ENCODE measurements at places on chromosomes 12 and 14. TPM values are rescaled to one million over a fixed set of nuclear protein-coding genes. Genes with fewer than 3 reads are reported as not detected.

DNA sequence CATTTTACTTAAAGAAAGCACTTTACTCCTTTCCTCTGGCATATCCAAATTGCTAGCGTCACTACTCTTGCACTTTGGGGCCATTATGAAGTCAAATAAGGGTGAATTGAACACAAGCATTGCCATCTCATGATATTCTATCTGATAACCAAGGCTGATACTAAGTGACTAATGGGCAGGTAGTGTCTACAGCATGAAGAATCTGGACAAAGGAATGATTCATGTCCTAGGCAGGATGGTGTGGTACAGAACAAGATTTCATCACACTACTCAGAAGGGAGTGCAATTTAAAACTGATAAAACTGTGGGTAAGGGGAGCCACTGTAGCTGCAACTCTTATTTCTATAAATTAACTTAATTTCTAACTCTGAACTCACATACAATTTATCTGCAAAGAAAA, 7.7 kb upstream of the SLC6A15 start:
- no peak overlapping the region for H3K27ac ChIP-seq
- H3K27me3 ChIP-seq, result peaks cover 3% of the 10 kb centered on the region
- no peak for DNase-seq

GRCh38 chr12:30795410-30796312, 40.9 kb upstream of the CAPRIN2 start:
- peak overlapping the region; percentile 54 for H3K4me3 ChIP-seq
- peak; percentile 84 for DNase-seq
- peaks cover 40% of the 10 kb centered on the region for H3K27me3 ChIP-seq

DNA sequence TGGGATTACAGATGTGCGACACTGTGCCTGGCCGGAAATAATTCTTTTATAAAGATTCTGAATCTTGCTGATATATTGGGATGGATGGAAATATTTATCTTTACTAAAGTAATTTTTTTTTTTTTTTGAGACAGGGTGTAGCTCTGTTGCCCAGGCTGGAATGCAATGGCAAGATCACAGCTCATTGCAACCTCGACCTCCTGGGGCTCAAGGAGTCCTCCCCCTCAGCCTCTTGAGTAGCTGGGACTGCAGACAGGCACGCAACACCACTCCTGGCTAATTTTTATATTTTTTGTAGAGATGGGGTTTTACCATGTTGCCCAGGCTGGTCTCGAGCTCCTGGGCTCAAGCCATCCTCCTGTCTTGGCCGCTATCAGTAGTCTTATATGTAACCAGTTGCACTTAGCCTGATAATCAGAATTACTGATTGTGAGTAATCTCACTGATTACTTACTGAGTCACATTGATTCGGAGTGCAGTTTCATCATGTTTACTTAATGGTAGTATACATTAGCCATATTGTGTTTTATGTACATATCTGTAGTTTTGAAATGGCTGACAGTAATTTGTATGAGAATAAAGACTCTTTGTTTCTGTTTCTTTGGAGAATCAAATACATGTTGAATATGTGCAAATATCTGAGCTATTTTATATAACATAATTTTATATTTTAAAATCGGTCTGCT, 50.4 kb upstream of the LRTM2 start:
- H3K4me1 ChIP-seq, result no peaks in the 10 kb centered on the region
- no peaks in the 10 kb centered on the region for H3K27me3 ChIP-seq
- DNase-seq, result no peak
- H3K36me3 ChIP-seq, result no peaks in the 10 kb centered on the region
- H3K4me3 ChIP-seq, result no peak overlapping the region

- H3K36me3 ChIP-seq, result no peaks in the 10 kb centered on the region
- H3K4me1 ChIP-seq, result no peaks in the 10 kb centered on the region
- H3K27ac ChIP-seq, result no peak overlapping the region
- H3K4me3 ChIP-seq, result no peak overlapping the region
Measured at GRCh38 chr12:112557951-112558630, 139.3 kb downstream of the PTPN11 start.

DNA sequence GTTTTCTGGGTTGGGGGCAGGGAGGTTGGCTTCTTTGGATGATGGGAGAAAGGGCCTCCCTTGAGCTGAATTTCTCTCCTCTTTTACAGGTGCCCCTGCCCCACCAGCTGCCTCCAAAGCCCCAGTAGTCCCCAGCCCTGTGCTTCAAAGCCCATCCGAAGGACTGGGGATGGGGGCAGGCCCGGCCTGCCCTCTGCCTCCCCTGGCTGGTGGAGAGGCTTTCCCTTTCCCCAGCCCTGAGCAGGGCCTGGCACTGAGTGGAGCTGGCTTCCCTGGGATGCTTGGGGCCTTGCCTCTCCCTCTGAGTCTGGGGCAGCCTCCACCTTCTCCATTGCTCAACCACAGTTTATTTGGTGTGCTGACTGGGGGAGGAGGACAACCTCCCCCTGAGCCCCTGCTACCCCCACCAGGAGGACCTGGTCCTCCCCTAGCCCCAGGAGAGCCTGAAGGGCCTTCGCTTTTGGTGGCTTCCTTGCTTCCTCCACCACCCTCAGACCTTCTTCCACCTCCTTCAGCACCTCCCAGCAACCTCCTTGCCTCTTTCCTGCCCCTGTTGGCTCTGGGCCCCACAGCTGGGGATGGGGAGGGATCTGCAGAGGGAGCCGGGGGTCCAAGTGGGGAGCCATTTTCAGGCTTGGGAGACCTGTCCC, 4.0 kb downstream of the MBD6 start:
- H3K27ac ChIP-seq, result no peak overlapping the region
- no peaks in the 10 kb centered on the region for H3K36me3 ChIP-seq
- peaks cover 16% of the 10 kb centered on the region for H3K4me1 ChIP-seq
- no peak for DNase-seq

GRCh38 chr14:59116984-59117415, 71.5 kb upstream of the DAAM1 start:
- no peak overlapping the region for H3K4me3 ChIP-seq
- no peaks in the 10 kb centered on the region for H3K4me1 ChIP-seq
- H3K27ac ChIP-seq, result no peak overlapping the region
- DNase-seq, result no peak

- H3K27me3 ChIP-seq, result no peaks in the 10 kb centered on the region
- H3K27ac ChIP-seq, result no peak overlapping the region
- H3K36me3 ChIP-seq, result no peaks in the 10 kb centered on the region
- no peak for DNase-seq
Measured at GRCh38 chr14:103730490-103731035, 15.0 kb downstream of the ZFYVE21 start.

GRCh38 chr12:1529228-1529861, 65.0 kb downstream of the FBXL14 start:
- no peak overlapping the region for H3K27ac ChIP-seq
- H3K27me3 ChIP-seq, result peaks cover 75% of the 10 kb centered on the region
- DNase-seq, result no peak
- H3K4me1 ChIP-seq, result peaks cover 38% of the 10 kb centered on the region
- H3K4me3 ChIP-seq, result peak overlapping the region; percentile 67

DNA sequence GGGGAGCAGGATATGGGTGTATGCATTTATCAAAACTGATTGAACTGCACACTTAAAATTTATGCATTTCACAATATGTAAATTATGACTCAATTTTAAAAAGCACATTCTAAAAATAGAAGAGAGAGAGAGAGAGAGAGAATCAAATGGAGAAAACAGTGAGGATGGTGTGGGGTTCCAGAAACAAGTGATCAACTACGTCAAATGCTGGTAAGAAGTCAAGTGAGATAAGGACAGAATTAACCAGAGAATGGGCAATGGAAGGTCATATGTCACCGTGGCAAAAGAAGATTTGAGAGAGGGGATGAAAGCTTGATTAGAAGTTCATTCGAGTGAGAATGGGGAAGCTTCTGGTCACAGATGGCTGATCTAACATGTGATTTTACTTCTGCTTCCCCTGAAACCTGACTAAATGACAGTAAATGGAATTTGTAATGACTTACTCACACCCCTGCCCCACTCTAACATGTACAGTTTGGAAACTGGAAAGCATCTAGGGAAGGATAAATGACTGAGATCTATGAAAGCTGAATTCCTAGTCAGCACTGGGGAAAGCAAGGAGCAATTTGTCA, 276.5 kb upstream of the AMIGO2 start:
- H3K4me1 ChIP-seq, result no peaks in the 10 kb centered on the region
- H3K4me3 ChIP-seq, result no peak overlapping the region
- no peak overlapping the region for H3K27ac ChIP-seq
- no peak for DNase-seq
- no peaks in the 10 kb centered on the region for H3K36me3 ChIP-seq

DNA sequence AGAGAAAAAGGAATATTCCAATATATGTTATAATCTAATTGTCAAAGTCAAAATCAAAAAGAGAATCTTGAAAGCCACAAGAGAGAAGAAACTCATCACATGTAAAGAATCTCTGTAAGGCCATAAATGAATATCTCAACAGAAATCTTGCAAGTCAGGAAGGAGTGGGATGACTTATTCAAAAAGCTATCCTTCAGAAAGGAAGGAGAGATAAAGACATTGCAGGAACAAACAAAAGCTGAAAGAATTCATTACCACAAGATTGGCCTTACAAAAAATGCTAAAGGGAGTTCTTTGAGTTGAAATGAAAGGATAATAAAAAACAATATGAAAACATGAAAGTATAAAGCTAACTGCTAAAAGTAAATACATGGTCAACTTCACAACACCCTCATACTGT, 286.8 kb downstream of the LRIG3 start:
- no peak overlapping the region for H3K4me3 ChIP-seq
- H3K27ac ChIP-seq, result no peak overlapping the region
- no peaks in the 10 kb centered on the region for H3K4me1 ChIP-seq
- H3K36me3 ChIP-seq, result no peaks in the 10 kb centered on the region
- no peak for DNase-seq
- no peaks in the 10 kb centered on the region for H3K27me3 ChIP-seq

DNA sequence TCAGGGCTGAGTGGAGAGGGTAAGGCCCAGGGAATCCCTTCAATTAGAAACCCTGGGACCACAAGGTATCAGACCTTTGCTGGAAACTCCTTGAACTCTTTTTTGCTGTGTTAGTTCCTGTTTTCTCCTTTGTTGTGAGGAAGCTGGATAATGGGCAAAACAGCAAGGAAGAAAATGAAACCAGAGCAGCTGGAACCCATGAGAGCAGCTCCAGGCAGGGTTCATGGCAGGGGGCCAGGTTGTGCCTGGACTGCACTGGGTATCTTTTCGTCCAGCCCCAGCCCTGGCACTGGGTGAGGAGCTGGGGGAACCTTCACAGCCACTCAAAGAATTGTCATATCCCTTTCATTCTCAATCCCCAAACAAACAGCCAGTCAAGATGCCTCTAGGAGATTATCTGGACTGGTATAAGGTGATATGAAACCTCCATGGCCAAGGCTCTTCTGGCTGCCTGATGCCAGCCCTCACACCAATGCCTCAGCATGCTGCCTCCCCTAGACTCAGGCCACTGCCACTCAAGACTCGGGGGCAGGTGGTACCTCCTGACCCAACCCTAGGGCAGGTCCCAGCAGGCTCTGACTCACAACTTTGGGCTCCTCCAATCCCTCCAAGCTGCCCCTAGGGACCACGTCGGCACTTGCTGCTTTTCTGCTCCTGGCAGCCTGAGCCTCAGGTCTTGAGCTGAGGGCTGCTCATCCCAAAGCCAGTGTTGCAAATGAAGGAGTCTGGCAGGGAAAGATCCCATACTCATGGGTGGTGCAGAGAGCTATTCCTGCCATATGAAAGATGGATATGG, 16.5 kb downstream of the FAM186B start:
- no peaks in the 10 kb centered on the region for H3K4me1 ChIP-seq
- no peak for DNase-seq
- H3K27me3 ChIP-seq, result no peaks in the 10 kb centered on the region
- no peaks in the 10 kb centered on the region for H3K36me3 ChIP-seq

NFATC4 gene
- 95.3 TPM for total RNA-seq

ASCL1 gene
- not detected for total RNA-seq

Measured in neural progenitor cell (in vitro differentiated cells).